CD4-positive, alpha-beta memory T cell (primary cell): ENCODE measurements at places on chromosomes 16 and 17. TPM values are rescaled to one million over a fixed set of nuclear protein-coding genes. Genes with fewer than 3 reads are reported as not detected.

Gene CAPNS2
- not detected for total RNA-seq

- H3K27me3 ChIP-seq = no peaks in the 10 kb centered on the region
- no peak overlapping the region for H3K27ac ChIP-seq
- H3K4me1 ChIP-seq = no peaks in the 10 kb centered on the region
- H3K4me3 ChIP-seq = no peak overlapping the region
These were observed 431.4 kb downstream of the SHISA9 start for GRCh38 chr16:13332713-13333255.

Gene KDM6B
- 129 TPM for total RNA-seq

Gene SPEM3
- total RNA-seq = not detected

DNA sequence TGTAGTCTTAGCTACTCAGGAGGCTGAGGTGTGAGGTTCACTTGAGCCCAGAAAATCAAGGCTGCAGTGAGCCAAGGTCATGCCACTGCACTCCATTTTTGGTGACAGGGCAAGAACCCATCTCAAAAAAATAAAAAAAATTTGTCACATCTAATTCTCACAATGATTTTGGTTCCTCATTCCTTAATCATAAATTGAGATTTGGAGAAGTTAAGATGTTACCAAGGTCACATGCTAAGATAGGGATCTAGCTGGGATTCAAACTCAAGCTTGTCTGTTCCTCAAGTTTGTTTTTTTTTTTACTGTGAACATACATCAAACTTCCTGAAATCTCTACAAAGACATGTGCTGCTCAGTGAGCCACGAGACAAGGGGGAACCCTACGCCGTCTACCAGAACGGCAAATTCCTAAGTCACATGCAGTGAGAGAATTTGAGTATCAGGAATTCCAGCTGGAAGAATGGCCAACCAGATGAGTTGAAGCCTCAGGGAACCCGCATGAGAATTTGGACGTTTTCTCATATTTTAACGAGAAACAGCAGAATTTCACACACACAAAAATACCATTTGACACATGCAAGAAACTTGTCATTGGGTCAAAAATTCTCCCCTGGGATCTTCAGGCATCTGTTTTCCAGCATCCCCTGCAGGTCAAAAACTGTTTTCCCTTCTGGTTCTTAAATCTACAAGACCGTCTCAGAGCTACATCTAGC is 414.1 kb upstream of the GOT2 start:
- DNase-seq = no peak
- no peak overlapping the region for H3K4me3 ChIP-seq
- H3K36me3 ChIP-seq = no peaks in the 10 kb centered on the region
- no peaks in the 10 kb centered on the region for H3K4me1 ChIP-seq
- no peaks in the 10 kb centered on the region for H3K27me3 ChIP-seq
